ENCODE measurements at places on chromosomes 5 and 9. TPM values are rescaled to one million over a fixed set of nuclear protein-coding genes. Genes with fewer than 3 reads are reported as not detected.

Gene OR1J1
- not detected for total RNA-seq

Gene TGFBI
- total RNA-seq, result 45.2 TPM

Gene SPINK6
- not detected for total RNA-seq

DNA sequence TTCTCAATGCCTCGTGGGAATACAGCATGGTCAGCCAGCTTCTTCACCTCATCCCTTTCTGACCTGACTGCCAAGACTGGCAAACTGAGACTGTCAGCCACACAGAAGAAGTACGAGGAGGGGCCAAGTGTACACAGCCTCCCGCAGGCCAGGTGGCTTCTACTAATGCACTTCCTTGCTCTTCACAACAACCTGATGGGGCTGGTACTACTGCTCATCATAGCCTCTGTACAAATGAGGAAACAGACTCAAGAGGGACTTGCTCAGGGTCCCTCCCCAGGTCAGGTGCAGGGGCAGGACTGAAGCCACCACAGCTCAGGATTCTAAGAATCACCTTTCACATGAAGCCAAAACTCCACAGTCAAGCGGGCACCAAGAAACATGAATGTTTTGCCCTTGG lies 21.3 kb downstream of the NIPAL4 start:
- no peak for DNase-seq

DNA sequence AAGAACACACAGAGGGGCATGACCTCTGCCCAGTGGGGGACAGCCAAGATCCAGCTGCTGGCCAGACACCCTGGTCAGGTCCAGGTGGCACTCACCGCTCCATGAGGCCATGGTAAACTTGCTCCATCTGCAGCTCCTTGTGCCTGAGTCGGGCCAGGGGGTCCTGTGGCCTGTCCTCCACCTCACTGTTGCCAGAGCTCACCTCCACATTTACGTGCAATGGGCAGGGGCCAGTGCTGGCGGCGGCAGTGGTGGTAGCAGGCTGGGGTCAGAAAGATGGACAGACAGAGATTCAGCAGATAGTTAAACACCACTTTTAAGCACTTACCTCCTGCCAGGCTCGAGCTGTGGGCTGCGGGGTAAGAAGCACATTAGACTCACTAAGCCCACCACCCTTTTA lies 28.0 kb downstream of the AKNA start:
- no peak for DNase-seq
